ENCODE measurements at places on chromosomes 3 and 15. TPM values are rescaled to one million over a fixed set of nuclear protein-coding genes. Genes with fewer than 3 reads are reported as not detected.

DNA sequence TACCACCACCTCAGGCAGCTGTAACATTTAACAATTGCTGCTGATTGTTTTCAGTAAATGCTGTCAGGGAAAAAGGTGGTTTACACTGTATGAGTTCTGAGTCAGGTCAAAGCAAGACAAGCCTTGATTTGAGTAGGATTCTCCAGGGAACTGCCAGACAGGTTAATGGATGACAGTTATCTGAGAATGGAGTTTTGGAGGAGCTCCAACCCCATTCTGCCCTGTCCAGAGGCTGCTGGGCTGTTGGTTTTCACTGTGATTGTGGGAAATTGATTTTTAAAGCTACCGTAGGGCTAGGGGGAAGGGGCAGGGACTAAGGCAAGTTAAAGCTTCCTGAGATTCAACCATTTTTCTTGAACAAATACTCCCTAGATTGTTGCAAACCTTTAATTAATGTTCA, 39.9 kb downstream of the TICRR start:
- DNase-seq, result no peak

Gene CCR8
- not detected for total RNA-seq

Gene SKOR1
- total RNA-seq, result not detected

DNA sequence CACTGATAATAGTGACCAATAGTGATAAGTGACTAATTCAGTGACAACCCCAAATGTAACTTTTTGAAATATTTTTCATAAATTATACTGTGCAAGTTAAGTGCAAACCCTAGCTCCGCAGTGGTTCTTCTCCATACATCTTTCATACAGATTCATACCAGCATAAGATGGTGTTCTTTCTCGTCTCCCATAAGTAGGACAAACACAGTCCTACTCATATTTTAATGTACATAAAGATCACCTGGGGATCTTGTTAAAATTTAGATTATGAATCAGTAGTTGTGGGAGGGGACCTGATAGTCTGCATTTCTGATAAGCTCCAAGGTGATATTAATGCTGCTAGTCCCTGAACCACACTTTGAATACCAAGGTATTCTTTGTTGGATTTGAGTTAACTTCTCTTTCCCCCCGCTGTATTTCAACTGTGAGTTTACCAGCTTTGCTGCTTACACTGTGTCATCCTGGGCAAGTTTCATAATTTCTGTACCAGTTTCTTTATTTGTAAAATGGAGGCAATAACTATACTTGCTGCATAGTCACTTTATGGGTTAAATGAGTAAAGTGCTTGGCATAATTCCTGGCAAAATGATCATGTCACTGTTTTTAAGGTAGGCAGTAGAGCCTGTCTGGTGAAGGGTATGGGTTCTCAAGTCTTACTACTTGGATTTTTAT, 34.7 kb upstream of the C3orf38 start:
- no peak for DNase-seq

GRCh38 chr3:58334013-58334321, 1.3 kb downstream of the PXK start:
- no peak for DNase-seq

DNA sequence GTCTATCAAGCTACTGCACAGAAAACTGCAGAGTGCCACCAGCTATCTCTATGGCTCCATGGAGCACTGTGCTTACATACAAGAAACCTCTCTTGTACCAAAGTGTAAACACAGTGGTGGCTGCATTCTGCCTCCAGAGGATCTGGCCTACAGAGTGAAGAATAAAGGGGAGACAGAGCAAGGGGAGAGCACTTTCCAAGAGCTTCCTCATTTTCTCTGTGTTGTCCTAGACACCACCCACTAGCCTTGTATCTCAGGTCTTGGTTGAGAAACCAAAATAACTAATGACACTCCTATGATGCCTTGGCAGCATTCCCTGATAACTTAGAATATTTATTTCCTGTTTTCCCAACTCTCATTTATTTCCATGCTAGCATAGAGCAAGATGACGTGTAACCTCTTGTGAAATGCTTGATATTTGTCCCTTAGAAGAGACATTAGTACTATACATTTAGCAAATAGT, 56.9 kb upstream of the PHLDB2 start:
- DNase-seq, result no peak

Gene BAHD1
- total RNA-seq, result 15.2 TPM

GRCh38 chr15:53312707-53313106, 446.8 kb downstream of the WDR72 start:
- DNase-seq, result no peak

- peak; percentile 58 for DNase-seq
Measured at GRCh38 chr15:50353251-50353974, 1.6 kb downstream of the GABPB1 start.

Gene KBTBD12
- 0.08 TPM for total RNA-seq

DNA sequence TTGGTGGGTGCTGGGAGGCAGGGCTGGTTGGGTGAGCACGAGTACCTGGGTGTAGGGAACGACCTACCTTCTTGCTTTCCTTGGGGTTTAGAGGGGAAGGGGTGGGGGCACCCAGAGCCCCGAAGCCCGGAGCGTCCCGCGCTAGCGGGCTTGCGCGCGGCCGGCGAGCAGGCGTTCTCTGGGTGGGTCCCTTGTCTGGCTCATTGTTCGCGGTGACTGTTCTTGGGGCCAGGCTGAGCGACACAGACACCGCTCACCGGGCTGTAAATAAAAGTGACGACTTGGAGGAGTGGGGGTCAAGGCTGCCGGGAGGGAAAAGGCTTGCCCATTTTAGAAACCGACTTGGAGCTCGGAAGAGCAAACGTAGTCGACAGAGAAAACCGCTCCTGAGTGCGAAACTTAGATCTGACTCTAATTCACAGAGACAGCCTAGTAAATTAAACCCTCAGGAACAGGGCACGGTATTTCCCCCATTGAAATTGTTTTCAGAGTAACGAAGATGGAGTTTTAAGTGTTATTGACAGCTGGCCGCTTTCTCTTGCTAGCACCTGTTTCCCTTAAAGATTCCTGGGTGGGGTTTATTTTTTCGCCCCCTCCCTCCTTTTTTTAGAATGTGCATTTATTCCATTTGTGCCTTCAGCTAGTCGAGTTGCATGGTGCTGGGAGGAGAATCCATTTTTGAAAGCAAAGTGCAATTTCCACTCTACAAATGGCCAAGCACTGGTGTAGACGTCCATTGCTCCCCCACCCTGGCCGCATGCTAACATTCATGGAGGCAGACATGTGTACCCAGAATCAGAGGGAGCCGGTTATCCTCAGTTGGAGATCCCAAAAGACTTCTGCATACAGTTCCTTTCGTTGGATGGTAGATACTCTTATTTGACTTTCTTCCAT, 532.1 kb upstream of the SEMA6D start:
- DNase-seq, result no peak

DNA sequence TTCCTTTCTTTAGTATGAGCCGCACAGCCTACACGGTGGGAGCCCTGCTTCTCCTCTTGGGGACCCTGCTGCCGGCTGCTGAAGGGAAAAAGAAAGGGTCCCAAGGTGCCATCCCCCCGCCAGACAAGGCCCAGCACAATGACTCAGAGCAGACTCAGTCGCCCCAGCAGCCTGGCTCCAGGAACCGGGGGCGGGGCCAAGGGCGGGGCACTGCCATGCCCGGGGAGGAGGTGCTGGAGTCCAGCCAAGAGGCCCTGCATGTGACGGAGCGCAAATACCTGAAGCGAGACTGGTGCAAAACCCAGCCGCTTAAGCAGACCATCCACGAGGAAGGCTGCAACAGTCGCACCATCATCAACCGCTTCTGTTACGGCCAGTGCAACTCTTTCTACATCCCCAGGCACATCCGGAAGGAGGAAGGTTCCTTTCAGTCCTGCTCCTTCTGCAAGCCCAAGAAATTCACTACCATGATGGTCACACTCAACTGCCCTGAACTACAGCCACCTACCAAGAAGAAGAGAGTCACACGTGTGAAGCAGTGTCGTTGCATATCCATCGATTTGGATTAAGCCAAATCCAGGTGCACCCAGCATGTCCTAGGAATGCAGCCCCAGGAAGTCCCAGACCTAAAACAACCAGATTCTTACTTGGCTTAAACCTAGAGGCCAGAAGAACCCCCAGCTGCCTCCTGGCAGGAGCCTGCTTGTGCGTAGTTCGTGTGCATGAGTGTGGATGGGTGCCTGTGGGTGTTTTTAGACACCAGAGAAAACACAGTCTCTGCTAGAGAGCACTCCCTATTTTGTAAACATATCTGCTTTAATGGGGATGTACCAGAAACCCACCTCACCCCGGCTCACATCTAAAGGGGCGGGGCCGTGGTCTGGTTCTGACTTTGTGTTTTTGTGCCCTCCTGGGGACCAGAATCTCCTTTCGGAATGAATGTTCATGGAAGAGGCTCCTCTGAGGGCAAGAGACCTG, 13.2 kb downstream of the GREM1 start:
- peak; percentile 61 for DNase-seq

DNA sequence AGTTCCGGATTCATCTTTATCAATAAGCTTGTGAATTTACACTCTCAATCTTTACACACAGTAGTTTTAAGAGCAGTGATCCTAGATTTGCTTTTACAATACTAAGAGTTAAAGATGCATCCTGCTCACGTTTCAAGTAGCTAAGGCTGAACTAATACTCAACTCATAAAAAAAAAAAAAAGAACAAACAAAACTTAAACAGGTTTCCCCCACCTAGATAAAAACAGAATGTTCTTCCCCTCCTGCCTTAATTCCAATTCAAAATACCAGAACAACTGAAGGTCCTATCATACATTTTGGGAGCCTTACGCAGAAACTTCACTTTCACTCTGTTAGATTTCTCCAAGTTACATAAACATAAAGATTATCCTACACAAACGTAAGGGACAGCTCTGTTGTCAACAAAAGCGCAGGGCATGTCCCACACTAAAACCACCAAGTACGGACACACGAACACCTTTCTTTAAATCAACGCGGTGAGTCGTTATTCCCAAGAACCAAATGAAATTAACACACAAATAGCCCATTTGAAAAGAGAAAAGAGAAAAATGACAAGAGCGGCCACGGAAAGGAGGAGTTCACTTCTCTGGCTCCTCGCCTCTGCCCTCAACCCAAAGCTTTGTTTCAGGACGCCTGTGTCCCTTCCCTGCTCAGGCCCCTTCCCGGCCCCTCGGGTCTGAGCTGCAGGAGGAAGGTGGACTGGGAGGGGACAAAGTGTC, 941 bp downstream of the CBLB start:
- DNase-seq, result no peak

DNA sequence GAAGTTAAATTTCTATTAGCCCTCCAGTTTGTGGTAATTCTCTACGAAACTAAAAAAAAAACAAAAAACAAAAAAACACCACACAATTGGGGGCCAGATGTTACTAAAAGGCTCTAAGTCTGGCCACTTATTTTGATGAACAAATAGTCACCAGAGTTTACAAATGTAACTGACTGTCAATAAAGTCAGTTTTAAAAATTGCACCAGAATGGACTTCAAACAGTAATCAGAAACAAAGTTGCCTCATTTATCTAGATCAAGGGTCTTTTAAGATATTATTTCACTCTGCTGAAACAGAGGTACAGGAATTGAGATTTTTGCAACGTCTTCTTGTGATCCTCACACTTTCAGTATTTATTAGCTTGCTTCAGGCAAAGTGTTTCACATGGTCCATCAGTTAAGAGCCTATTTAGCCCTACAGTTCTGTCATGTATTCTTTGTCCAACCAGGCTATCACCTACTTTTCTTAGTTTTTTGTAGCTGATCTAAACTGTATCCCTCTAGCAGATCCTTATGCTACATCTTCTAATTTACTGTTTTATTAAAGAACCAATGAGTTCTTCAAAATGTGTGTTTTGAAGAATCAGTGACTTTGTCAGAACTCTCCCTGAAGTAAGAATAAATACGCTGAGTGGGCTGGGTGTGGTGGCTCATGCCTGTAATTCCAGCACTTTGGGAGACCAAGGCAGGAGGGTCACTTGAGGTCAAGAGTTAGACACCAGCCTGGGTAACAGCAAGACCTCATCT, 74.7 kb downstream of the ANKRD28 start:
- DNase-seq, result no peak

Gene CXCR6
- total RNA-seq, result not detected

- DNase-seq, result peak; percentile 26
Measured at GRCh38 chr15:94844538-94845389, 613.4 kb downstream of the MCTP2 start.

Gene PRICKLE2
- 10.8 TPM for total RNA-seq

DNA sequence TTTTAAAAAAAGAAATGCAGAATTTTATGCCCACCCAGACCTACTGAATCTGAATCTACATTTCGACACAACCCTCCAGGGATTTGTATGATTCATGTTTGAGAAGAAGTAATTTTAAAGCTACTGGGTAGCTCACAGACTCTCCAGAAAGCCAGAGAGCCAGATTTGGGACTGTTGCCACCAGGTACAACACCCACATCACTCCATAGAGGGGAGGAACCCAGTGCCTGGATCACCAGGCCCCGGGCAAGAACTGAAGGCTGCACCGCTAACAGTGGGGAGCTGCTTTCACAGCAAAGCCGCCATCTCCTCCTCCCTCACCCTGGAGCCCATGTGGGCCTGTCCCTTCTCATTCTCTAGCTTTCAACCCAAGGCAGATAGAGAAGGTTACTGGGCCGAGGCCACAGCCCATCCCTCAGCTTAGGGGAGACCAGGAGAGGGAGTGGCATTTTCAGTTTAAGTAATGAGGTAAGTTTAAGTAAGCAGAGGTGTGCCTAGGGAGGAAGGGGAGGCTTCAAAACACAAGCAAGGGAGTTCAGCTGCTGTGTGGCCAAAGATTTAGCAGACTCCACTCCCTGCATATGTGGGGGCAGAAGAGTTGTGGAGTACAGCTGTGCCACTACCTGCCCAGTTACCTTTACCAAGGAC, 109.8 kb downstream of the IL12A start:
- DNase-seq, result no peak

DNA sequence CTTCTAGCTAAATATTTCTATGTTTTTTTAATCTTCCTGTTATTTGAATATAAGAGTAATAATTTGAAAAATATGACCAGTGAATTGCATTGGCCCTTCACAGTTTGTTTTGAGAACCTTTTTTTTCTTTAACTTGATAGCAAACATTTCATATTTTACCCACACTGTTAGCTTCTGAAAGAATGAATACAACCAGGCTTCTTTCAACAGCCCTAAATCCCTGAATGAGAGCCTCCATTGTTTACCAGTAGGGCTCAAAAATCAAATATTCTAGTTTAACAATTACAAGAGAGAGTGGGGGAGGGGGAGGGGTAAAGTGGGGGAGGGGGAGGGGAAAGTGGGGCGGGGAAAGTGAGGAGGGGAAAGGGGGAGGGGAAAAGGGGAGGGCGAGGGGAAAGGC, 14.5 kb upstream of the TOP2B start:
- no peak for DNase-seq

- DNase-seq, result no peak
Measured at GRCh38 chr3:9248522-9249271, 749 bp downstream of the SRGAP3 start.

- no peak for DNase-seq
Measured at GRCh38 chr3:119695480-119695879, 7.3 kb upstream of the CFAP91 start.

GRCh38 chr3:71721651-71722157, 3.5 kb downstream of the EIF4E3 start:
- DNase-seq, result no peak

- no peak for DNase-seq
Measured at GRCh38 chr15:74053517-74053916, 28.8 kb downstream of the GOLGA6A start.

Gene NEK11
- 7.6 TPM for total RNA-seq
